ENCODE measurements at places on chromosomes 6 and 20.

DNA sequence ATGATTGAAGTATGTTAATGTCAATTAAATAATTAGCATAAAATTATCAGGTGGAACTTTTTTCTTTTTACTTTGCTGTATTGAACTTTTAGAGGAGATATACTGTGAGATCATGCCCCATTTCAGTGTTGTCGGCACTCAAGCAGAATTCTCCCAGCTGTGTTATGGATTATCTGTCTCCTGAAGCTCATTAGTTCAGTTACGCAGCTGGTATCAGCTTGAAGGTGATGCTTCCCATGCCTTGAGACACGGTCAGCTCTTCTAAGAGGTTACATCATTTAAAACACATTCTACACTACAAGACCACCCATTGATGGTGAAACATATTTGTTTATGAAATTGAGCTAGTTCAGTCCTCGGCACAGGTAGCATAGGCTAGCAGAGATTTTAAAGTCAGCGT lies 68.9 kb upstream of the PHACTR2 start:
- no peak overlapping the region for H3K4me3 ChIP-seq
- no peak for DNase-seq
- no peaks in the 10 kb centered on the region for H3K36me3 ChIP-seq
- peaks cover 29% of the 10 kb centered on the region for H3K4me1 ChIP-seq
- H3K27ac ChIP-seq: no peak overlapping the region

GRCh38 chr20:43916881-43917371 lies 2.3 kb downstream of the TOX2 start:
- no peak for DNase-seq
- peak overlapping the region; percentile 61 for H3K4me3 ChIP-seq
- H3K36me3 ChIP-seq: peaks cover 20% of the 10 kb centered on the region
- peaks cover 44% of the 10 kb centered on the region for H3K4me1 ChIP-seq
- no peaks in the 10 kb centered on the region for H3K27me3 ChIP-seq

- peaks cover 44% of the 10 kb centered on the region for H3K27me3 ChIP-seq
- no peaks in the 10 kb centered on the region for H3K36me3 ChIP-seq
- H3K27ac ChIP-seq: no peak overlapping the region
These were observed 57.7 kb downstream of the PPP1R16B start for GRCh38 chr20:38863024-38863851.

DNA sequence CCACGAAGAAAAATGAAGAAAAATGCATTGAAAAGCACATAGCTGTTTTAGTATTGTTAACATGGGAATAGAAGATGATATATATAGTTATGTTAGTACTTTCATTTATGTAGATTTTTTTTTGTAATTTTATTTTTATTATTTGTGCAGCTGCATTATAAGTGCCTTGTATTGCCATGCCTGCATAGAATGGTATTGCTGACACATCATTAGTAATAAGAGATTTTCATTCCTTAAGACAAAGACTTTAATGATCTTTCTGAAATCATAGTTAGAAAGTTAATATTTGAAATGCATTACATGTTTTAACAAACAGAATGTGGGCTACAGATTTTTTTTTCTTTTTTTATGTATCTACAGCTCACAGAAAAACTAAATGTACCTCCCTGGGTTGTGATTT lies 506.5 kb downstream of the NKAIN2 start:
- no peaks in the 10 kb centered on the region for H3K4me1 ChIP-seq
- H3K4me3 ChIP-seq: no peak overlapping the region
- H3K27ac ChIP-seq: no peak overlapping the region

- 0 out of 2 replicates have a peak, but pooled peaks cover 4% of the 10 kb centered on the region for H3K27me3 ChIP-seq
- no peak overlapping the region for H3K4me3 ChIP-seq
- DNase-seq: no peak
- no peaks in the 10 kb centered on the region for H3K4me1 ChIP-seq
- no peaks in the 10 kb centered on the region for H3K36me3 ChIP-seq
- H3K27ac ChIP-seq: no peak overlapping the region
These were observed 75.1 kb downstream of the LY86 start for GRCh38 chr6:6663421-6664135.

- no peak for DNase-seq
- peaks cover 48% of the 10 kb centered on the region for H3K4me1 ChIP-seq
- H3K36me3 ChIP-seq: peaks cover 62% of the 10 kb centered on the region
- H3K27ac ChIP-seq: peak overlapping the region; percentile 60
- no peak overlapping the region for H3K4me3 ChIP-seq
- H3K27me3 ChIP-seq: no peaks in the 10 kb centered on the region
These were observed 4.3 kb downstream of the TRAM2 start for GRCh38 chr6:52572536-52572935.

- no peak overlapping the region for H3K27ac ChIP-seq
- DNase-seq: no peak
- no peak overlapping the region for H3K4me3 ChIP-seq
- no peaks in the 10 kb centered on the region for H3K4me1 ChIP-seq
- no peaks in the 10 kb centered on the region for H3K36me3 ChIP-seq
These were observed 7.5 kb upstream of the AFG1L start for GRCh38 chr6:108287373-108287772.

DNA sequence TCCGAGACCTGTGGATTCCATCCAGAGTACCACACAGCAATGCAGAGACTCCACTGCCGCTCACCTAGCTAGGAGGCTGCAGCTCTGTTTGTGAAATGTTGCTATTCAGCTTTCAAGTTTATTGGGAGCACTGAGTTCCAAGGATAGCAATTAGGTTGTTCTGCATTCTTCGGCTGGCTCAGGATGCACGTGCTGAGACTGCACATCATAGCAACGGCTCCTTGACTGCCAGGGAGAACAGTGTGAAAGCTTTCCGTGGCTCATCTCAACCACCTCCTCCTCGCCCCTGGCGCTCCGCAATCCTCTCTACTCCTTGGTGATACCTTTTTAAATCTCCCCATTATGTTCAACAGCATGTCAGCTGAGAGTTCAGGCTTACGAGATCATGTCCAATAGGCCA lies 116.6 kb downstream of the TSHZ2 start:
- no peak overlapping the region for H3K27ac ChIP-seq
- no peaks in the 10 kb centered on the region for H3K36me3 ChIP-seq
- H3K27me3 ChIP-seq: 0 out of 2 replicates have a peak, but pooled peaks cover 2% of the 10 kb centered on the region
- no peaks in the 10 kb centered on the region for H3K4me1 ChIP-seq

- no peaks in the 10 kb centered on the region for H3K27me3 ChIP-seq
- peaks cover 42% of the 10 kb centered on the region for H3K36me3 ChIP-seq
- no peaks in the 10 kb centered on the region for H3K4me1 ChIP-seq
These were observed 23.9 kb upstream of the MICB start for GRCh38 chr6:31473780-31474761.

DNA sequence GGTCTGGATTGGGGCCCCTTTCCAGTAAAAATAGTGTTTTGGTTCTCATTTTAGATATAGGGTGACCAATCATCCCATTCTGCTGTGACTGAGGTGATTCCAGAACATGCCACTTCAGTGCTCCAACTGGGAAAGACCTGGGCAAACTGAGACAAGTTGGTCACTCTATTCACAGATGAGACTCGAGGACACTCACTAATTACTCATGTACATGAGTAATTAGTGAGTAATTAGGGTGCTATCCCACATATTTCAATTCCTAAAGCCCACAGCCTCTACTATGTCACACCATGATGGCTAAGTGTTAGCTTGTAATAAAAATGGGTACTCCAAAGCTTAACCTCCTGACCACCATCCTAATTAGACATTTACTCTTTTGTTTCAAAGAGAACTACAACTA lies 86.0 kb downstream of the CBLN4 start:
- H3K36me3 ChIP-seq: no peaks in the 10 kb centered on the region
- H3K4me3 ChIP-seq: no peak overlapping the region
- DNase-seq: no peak
- no peaks in the 10 kb centered on the region for H3K4me1 ChIP-seq
- H3K27ac ChIP-seq: no peak overlapping the region

- no peak for DNase-seq
- H3K4me1 ChIP-seq: no peaks in the 10 kb centered on the region
- H3K27ac ChIP-seq: no peak overlapping the region
- H3K36me3 ChIP-seq: no peaks in the 10 kb centered on the region
- H3K4me3 ChIP-seq: no peak overlapping the region
These were observed 42.8 kb upstream of the LOC128125822 start for GRCh38 chr6:63529498-63529897.

- no peak overlapping the region for H3K27ac ChIP-seq
- no peaks in the 10 kb centered on the region for H3K27me3 ChIP-seq
- H3K4me1 ChIP-seq: no peaks in the 10 kb centered on the region
- H3K36me3 ChIP-seq: no peaks in the 10 kb centered on the region
- no peak overlapping the region for H3K4me3 ChIP-seq
These were observed 11.0 kb downstream of the ROS1 start for GRCh38 chr6:117414770-117415169.

Data from SJSA1 (cell line).